ENCODE measurements at places on chromosomes 7 and 10. TPM values are rescaled to one million over a fixed set of nuclear protein-coding genes. Genes with fewer than 3 reads are reported as not detected.

DNA sequence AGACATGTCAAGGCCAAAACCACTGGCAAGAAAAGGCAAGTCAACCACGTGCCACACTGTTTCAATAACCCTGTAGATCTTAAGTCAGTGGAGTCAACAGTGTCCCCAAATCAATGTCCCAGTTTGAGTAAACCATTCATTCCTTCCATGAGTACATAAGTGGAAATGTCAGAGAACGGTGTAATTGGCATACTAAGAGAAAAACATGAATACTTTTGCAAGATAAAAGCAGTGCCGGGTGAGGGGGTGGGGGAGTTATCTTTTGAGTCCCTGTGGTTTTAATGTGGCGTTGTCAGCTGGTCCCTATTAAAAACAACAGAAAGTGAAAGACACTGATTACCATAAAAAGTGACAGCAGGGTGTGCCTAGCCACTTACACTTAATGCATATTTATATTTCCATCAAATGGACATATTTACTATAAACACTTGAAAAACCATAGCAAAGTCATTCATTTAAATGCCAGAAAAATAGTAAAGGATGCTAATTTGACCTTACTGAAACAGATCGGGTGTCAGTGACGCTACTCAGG, 37.8 kb downstream of the RSU1 start:
- DNase-seq: no peak

DNA sequence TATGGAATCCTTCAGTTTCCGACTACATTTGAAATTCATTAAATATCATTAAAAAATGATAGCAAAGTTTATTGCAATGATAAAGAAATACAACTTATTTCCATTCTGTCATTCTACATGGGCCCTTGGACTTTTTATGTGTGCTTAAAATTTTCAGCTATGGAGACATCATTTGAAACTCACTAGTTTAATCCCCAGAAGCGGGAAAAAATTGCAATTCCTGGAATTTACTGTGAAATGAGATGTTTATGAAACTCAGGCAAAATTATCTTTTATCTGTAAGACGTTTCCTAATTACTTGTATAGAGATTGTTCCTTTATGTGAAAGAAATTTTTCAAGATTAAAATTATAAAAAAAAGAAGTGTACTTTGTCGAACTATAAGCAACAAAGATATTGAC, 213.4 kb downstream of the PARD3 start:
- DNase-seq: no peak

GRCh38 chr7:131329176-131329570, 1.5 kb downstream of the MKLN1 start:
- DNase-seq: peak; percentile 48

DNA sequence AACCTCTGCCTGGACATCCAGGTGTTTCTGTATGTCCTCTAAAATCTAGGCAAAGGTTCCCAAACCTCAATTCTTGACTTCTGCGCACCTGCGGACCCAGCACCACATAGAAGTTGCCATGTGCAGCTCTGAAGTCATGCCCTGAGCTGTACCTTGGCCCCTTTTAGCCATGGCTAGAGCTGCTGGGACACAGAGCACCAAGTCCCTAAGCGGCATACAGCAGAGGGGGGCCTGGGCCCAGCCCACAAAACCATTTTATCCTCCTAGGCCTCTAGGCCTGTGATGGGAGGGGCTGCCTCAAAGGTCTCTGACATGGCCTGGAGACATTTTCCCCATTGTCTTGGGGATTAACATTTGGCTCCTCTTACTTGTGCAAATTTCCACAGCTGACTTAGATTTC, 14.6 kb downstream of the TMEM243 start:
- DNase-seq: no peak

GRCh38 chr10:71371750-71372166, 25.0 kb upstream of the CDH23 start:
- no peak for DNase-seq

- DNase-seq: no peak
Observed at GRCh38 chr7:95432606-95433005, 2.2 kb downstream of the PON2 start.

DNA sequence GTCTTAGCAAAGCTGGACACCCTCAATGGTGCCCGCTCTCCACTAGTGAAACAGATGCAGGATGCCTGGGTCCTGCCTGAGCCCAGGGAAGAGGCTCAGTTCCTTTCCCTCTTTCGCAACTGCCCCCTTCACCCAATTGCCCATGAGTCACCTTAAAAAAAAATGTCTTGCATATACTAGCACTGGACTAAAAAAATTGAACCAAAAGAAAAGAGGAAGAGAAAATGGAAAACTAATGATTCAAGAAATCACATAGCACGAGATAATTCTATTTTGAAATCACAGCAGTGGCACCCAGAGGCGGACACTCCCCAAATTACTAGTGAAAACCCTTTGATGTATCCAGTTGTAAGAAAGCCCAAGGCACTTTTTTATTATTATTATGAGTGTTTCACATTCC, 972.5 kb downstream of the LRMDA start:
- no peak for DNase-seq

- peak; percentile 92 for DNase-seq
Observed at GRCh38 chr10:110872145-110872983, 636 bp downstream of the PDCD4 start.

DNA sequence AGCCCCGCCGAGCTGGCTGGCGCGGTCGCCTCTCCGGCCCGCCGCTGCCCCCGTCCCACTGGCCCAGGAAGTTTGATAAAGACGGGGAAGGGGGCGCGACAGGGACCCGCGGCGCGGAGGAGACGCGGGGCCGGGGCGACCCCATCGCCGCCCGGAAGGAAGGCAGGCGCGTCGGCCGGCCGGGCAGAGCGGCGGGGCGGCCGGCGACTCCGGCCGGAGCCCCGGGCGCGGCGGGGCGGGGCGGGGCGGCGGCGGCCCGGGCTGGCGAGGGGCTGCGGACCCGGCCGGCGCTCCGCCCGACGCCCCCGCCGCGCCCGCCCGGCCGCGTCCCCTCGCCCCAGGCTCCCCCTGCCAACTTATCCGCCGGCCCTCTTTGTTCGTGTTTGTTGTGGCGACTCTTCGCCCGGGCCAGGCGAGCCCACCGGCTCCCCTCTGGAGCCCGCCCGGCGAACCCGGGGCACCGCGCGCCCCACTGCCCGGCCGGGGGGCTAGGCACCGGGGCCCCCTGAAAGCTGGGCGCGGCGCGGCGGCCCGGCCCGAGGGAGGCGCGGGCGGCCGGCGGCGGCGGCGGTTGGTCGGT, 571 bp downstream of the KDM7A start:
- peak; percentile 74 for DNase-seq

GRCh38 chr10:11319990-11320602, 291.4 kb downstream of the USP6NL start:
- no peak for DNase-seq

DNA sequence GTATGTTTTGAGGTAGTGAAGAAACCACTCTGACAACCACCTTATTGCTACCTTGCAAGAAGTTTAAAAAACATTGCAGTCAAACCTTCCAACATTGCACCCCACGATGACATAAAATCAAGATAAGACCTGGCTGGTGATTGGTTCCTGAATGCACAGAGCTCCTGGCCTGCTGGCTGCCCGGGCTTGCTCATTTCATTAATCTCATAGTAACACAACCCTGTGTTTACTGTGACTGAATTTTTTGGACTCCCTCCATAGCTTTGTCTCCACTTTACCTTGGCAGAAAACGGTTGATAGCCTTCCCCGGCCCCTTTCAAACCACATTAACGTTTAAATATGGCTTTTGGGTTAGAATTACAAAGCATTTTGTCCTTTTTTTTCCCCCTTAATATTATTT, 27.5 kb downstream of the VWA2 start:
- DNase-seq: no peak

- no peak for DNase-seq
Observed at GRCh38 chr7:38580485-38580884, 50.7 kb downstream of the AMPH start.

DNA sequence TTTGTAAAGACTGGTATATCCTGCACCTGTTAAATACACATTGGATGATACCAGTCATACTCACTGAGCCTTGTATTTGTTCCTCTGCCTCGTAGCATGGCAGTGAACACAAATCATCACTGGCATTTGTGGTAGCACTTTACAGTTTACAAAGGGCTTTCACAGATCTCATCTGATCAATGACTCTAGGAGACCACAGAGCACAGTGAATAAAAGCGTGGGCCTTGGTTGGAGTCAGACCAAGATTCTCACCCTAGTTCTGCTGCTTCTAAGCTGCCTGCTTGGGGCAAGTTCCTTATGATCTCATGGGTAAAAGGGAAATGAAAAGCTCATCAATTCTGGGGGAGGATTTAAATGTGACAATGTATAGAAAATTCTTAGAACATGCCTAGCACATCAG, 129.9 kb upstream of the AGK start:
- DNase-seq: no peak

DNA sequence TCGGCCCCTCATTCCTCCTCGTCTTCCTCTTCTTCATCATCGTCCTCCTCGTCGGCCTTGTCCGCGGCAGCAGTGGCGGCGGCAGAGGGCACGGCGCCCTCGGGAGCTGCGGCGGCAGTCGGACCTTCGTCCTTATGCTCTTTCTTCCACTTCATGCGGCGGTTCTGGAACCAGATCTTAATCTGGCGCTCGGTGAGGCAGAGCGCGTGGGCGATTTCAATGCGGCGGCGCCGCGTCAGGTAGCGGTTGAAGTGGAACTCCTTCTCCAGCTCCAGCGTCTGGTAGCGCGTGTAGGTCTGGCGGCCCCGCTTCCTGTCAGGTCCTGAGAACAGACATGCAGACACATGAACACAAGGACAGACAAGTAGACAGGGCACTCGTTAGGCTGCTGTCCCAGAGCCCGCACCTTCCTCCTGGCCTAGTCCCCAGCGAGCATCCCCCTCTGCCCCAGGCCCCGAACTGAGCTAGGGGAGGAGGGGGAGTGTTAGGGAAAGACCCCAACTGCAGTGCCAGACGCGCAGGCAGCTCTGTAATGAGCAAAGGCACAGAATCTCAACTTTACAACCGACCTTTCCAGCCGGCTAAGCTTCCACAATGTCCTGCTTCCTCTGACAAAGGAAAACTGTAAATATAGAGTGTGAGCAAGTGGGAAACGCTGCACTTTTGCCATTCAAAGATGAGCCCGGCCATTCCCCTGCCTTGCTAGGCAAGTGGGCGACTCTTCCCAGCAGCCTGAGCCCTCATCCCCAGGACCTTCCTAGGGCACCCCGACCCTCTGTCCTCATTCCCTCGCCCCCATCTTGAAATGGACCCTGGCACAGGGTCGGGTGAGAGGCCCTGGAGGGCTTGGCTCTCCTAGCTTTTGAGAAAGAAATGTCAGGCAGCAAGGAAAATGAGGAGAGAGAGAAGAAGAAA, 1.3 kb downstream of the HOXA7 start:
- DNase-seq: peak; percentile 58

DNA sequence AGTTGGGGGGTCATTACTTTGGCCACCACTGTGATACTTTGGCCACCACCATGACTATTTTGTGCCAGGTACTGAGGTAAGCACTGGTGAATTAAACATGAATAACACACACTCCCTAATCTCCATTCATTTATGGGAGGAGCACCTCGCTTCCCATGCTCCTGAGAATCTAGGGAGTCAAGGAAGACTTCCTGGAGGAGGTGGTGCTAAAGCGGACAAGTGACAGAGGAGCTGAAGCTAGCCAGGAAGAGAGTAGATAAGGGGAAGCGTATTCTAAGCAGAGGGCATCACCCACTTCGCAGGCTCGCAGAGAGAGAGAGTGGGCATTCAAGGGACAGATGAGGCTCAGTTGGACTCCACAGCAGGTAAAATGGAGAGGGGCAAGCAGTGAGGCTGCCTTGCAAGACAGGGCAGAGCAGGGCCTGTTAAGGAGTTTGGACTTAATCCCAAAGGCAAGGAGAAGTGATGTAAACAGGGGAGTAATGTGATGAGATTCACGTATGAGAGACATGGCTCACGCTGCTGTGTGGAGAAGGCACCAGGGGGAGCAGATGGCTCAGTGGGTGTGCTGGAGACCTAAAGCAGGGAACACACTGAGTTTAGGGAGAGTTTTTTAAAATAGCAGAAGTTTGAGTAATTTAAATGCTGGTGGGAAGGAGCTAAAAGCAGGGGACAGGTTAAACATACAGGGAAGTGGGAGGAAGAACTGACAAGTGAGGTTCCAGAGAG, 21.3 kb upstream of the TMEM248 start:
- DNase-seq: no peak

DNA sequence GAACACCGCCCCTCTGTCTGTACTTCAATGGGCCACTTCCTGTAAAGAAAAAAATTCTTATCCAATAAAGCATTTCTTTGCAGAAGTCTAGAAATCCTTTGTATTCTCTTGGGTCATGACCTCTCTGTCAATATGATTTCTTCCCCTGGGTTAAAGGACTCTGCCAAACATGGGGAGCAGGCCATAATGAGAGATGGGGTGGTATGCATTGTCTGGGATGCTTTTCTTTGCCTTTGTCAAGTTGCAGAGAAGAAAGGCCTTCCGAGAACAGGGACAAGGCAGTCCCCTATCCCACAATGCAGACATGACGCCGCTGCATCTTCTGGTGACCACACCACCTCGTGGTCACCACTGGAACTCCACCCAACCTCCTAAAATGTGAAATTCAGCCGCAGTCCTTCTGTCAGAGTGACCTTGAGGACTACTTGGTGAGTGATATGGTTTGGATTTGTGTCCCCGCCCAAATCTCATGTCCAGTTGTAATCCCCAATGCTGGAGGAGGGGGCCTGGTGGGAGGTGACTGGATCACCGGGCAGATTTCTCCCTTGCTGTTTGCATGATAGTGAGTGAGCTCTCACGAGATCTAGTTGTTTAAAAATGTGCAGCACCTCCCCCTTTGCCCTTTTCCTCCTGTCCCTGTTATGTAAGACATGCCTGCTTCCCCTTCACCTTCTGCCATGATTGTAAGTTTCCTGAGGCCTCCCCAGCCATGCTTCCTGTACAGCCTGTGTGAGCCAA, 15.2 kb upstream of the FRMPD2 start:
- peak; percentile 93 for DNase-seq

DNA sequence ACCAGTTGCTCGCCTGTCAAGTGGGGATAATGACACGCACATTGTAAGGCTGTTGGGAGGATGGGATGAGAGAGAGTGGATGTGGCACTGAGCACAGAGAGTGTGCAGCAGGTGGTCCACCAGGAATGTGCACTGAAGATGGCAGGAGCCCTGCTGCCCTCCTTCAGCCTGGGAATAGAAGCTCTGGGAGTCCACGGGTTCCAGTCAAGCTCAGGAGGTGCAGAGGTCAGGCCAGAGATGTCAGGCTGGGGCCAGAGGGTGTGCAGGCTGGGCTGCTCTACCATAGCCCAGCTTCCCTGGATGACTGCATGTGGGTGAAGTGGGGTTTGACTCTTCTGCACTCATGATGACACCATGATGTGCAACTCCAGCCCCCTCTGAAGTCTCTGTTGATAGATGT, 58.7 kb downstream of the C10orf120 start:
- no peak for DNase-seq

GRCh38 chr10:117541405-117541908, 1.1 kb upstream of the EMX2 start:
- DNase-seq: peak; percentile 90

Gene SPDYE1
- total RNA-seq: not detected

Gene FANK1
- total RNA-seq: 7.8 TPM

Gene COBL
- total RNA-seq: 27.5 TPM

Gene CLCN1
- not detected for total RNA-seq

Gene IQUB
- 0.88 TPM for total RNA-seq

Gene SFXN3
- total RNA-seq: 1.7 TPM

Gene CCDC146
- 3.5 TPM for total RNA-seq

Gene STMP1
- total RNA-seq: 38.2 TPM

Gene SPDYE5
- total RNA-seq: not detected

All from endodermal cell (in vitro differentiated cells).